ENCODE measurements at places on chromosomes 1 and 21.

- no peak for DNase-seq
Measured at GRCh38 chr1:1213345-1214265, at the start of gene TNFRSF4. TNFRSF4 (minus strand) TSS chr1:1214153; CDS start chr1:1214127, 26 bp downstream.

- no peak for DNase-seq
Measured at GRCh38 chr1:58584082-58584895, 7.2 kb upstream of the TACSTD2 start.

GRCh38 chr1:93701629-93702028, 20.0 kb upstream of the BCAR3 start:
- DNase-seq: no peak

DNA sequence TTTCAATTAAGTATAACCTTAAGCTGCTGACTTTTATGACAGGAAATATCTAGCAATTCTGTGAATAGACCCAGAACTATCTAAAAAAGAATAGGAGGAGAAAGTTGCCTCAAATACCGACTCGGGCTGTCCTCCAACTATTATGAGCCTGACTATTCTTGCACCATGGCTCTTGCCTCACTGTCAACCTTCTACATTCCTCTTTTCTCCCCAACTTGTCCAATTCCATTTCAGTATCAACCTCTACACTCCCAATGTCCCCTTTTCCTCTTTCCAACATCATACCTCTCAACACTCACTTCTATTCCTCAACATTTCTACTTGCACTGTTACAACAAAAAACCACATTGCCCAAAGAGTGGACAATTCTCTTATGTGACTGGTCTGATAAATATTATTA, 2.3 kb downstream of the ZZZ3 start:
- DNase-seq: no peak

- no peak for DNase-seq
Measured at GRCh38 chr1:230159580-230159979, 92.5 kb downstream of the GALNT2 start.

- no peak for DNase-seq
Measured at GRCh38 chr1:17561561-17561985, 22.1 kb downstream of the ARHGEF10L start.

GRCh38 chr1:234357831-234358230, 15.4 kb upstream of the COA6 start:
- no peak for DNase-seq

DNA sequence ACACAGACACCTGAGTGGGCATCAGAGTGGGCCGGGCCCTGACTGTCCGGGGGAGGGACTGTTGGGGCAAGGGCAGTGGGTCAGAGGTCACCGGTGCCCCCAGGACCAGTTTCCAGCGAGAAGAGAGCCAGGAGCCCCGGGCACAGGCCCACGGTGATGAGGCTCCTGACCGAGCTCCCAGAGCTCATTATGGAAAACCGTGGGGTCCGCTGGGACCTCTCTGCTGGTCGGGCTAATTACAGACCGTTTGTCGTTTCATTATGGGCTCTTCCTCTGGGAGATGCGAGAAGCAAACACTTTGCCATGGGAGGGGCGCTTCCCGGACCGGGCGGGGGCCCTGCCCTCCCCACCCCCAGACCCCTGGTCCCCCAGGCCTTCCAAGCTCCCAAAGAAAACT, 12.0 kb upstream of the TTLL10 start:
- no peak for DNase-seq

DNA sequence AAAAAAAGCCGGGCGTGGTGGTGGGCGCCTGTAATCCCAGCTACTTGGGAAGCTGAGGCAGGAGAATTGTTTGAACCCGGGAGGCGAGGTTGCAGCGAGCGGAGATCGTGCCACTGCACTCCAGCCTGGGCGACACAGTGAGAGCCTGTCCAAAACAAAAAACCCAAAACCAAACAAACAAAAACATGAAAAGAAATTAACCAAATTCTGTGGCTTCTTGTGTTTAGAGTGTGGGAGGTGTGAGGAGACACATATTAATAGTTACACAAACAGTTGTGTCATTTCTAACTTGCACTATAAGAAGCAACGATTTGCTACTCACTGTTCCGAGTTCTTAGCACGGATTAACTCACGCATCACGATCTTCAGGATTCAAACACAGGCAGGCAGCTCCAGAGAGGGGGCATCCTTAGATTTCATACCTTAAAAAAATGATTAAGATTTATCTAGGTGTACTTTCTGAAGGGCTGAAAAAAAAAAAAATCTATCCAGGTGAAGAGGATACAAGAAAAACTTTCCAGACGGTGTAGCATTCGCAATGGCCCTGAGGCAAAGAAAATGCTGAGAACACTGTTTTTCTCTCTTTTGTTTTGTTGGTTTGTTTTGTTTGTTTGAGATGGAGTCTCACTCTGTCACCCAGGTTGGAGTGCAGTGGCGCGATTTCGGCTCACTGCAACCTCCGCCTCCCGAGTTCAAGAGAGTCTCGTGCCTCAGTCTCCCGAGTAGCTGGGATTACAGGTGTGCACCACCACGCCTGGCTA, 713 bp upstream of the HMGCL start:
- no peak for DNase-seq

- no peak for DNase-seq
Measured at GRCh38 chr1:29289493-29289892, 53.2 kb downstream of the PTPRU start.

DNA sequence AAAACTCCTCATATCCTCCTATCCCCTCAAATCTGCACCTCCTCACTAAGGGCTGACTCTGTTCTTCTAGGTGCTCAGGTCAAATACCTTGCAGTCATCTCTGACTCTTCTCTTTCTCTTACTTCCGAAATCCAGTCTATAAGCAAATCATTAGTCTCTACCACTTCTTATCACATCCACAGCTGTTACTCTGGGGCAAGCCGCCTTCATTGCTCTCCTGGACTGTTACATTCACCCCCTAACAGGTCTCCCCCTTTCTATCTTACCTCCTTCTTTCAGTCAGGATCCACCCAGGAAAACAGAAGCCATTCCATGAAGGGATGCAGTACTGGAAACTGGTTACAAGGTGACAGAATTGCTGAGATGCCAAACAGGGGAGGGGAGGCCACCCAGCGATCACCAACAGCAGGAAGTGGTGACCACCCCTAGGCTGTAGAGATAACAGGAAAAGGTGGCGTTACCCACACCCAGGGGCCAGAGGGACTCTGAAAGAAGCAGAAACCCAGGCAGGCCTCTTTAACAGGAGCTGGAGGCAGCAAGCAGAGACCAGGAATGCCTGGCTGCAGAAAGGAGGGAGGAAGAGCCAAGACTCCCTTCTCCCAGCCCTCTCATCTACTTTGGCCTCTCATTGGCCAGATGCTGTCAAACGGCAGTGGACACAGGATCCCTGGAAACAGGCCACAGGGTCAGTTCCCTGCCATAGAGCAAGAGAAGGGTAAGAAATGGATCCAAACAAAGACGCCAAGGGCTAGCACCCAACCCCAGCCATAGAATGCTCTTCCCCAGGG, 55.5 kb upstream of the FOXO6 start:
- no peak for DNase-seq

DNA sequence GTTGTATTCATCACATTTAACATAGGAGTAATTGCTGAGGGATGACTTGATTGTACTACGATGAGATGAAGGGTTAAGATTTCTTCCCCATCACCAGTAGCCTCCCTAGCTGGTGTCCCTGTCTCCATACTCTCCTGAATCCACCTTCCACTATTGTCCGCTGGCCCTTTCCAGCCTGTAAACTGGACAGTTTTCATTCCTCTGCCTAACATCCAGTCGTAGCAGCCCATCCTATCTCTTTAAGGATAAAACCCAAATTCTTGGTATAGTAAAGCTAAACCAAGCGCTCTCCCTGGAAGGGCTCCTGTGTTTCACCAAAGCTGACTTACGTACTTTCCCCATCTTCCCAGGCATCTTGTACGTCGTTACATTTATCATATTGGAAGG, 670 bp downstream of the COX20 start:
- DNase-seq: no peak

GRCh38 chr1:46281021-46281420, 22.4 kb downstream of the LRRC41 start:
- no peak for DNase-seq

- DNase-seq: no peak
Measured at GRCh38 chr1:178937695-178938094, 66.8 kb upstream of the ANGPTL1 start.

DNA sequence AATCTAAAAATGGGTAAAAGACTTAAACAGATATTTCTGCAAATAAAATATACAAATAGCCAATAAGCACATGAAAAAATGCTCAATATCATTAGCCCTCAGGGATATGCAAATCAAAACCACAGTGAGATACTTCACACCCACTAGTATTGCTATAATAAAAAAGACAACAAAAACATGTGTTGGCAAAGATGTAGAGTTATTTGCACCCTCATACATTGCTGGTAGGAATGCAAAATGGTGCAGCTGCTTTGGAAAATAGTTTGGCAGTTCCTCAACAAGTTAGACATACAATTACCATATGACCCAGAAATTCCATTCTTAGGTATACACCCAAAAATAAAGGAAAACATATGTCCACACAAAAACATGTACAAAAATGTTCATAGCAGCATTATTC, 30.2 kb downstream of the ZZZ3 start:
- no peak for DNase-seq

- DNase-seq: no peak
Measured at GRCh38 chr1:20123722-20124455, 4.6 kb upstream of the PLA2G2D start.

DNA sequence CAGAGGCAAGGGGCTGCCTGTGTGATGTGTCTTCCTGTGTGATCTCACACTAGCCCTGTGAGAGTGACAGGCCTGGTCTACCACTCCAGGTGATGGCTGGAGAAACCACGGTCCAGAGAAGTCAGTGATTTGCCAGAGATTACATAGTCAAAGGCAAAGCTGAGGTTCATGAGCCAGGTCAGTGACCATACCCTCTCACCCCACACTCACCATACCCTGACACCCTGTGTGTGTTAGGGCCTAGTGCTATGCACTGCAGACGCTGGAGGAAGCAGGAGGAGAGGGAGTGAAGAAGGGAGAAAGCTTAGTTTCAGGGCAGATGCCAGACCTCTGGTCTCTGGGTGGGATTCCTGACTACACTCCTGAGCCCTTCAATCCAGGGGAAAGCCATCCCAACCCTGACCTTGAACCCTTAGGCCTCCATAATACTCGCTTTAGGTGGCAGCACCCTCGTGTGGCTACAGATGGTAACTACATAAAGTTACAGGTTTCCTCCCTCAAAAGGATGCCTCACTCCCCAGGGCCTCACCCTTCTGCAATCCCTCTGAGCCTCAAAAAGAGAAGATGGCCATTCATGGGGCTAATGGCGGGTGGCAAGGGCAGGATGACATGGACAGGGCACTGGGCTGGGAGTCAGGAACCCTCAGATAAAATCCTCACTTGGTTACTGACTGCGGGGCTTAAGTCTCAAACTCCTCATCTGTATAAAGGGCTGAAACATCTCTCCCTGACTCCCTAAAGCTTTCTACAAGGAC, 20.8 kb upstream of the SDC3 start:
- DNase-seq: no peak

- no peak for DNase-seq
Measured at GRCh38 chr1:111754984-111755330, 744 bp upstream of the DDX20 start.

DNA sequence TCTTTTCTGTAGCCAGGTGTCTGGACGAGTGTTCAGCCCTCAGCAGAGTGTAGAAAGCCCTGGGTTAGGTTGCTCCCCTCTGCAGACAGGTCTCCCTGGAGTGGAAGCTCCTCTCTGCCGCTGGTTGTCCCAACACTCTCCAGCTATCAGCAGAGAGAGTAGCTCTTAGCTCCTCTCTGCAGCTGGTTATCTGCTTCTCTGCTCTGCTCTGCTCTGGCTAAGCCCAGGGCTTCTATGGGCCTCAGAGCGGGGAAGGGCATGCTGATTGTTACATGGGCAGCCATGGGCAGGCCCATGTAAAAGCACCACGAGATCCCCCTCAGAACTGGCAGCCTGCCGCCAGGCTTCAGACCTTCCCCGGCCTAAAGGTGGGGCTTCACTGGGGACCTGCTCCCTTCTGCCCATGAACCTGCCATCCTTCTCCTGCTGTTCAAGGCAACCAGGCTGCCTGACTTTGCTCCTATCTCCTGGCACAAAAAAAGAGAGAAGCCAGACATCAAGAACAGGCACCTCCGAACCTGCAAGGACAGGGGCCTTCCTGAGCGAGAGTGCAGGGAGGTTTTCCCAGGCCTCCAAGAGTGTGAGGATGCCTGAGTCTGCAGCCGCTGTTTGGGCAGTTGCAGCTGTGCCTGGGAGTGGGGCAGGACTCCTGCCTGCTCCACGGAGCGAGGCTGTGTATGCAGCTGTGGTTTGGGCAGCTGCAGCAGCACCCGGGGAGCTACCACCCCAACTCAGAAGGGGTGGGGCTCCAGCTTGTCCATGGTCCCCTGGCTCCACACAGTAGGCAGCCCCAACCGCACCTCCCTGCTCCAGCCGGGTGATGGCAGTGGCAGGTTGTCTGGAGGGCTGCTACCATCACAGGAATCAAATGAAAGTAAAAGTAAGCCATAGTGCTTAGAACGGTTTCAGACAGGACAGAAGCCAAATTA, 973.7 kb downstream of the LTN1 start:
- no peak for DNase-seq

GRCh38 chr1:145995148-145995881, 1.1 kb downstream of the TXNIP start:
- no peak for DNase-seq

DNA sequence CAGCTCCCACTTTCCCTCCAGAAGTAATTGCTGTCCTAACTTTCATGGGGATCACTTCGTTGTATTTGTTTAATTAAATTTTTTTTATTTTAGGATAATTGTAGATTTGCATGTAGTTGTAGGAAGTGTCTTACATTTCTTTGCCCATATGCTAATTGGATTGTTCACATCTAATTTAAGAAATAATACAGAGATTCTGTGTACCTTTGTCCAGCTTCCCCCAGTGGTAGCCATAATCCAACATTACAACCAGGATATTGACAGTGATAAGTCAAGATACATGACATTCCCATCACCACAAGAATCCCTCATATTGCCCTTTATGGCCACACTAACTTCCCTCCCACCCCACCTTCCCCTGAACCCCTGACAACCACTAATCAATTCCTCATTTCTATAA, 136.6 kb downstream of the PRDM2 start:
- DNase-seq: no peak

DNA sequence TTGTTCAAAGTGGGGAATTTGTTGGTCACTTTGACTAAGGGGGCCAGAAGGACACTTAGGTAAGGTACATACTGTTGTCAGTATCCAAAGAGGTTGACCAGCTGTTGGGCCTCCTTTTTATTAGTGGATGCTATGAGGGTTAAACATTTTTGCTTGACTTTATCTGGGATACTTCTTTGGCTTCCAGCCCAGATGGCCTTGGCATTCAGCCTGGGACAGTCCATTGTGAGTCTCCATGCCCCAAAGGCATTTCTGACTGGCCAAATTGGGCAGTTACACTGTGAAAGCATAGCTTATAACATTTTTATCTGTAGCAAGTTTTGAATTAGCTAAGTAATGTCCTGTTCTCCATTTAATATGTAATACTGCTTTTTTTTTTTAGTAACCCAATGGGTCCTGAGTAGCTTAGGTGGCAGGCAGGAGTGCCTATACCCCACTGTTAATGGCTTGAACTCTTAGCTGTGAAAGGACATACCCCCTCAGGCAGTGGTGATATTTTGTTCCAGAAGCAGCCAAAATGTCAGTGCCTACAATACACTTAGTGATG, 35.4 kb upstream of the CD1D start:
- no peak for DNase-seq

All from activated CD4-positive, CD25-positive, alpha-beta regulatory T cell treated with anti-CD3 and anti-CD28 coated beads, Interleukin-2, amount 50 U/mL, for 16 hours (primary cell).